Thoracic aorta (tissue), 2 donors: ENCODE measurements at places on chromosomes 11 and 22.

DNA sequence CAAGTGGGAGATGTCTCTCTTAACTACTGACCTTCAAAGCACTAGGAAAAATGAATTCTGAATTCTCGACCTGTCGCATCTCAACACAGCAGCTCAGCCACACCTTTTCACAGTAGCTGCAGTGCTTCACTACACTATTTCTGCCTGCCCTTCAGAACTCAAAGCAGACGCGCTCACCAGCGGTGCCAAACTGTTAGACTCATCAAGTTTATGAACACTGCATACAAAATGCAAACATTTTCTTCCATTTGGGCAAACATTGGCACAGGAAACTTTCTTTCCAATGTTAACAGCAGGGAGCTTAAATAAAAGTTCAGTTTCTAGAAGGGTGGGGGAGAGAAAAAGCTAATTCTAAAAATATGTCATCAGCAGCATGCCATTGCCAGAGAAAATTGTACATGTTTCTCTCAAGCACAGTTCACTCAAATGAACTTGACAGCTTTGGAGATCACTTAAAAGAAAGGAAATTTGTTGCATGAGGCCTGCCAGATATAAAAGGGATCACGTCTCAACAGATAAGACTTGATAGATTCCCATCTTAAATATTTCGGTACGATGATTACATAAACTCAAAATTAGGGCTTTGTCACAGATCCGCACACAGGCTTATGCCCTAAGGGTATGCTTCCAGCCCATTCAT, 82.7 kb downstream of the CADM1 start:
- H3K4me1 ChIP-seq = no peaks in the 10 kb centered on the region
- no peak overlapping the region for H3K4me3 ChIP-seq
- H3K27ac ChIP-seq = no peak overlapping the region

DNA sequence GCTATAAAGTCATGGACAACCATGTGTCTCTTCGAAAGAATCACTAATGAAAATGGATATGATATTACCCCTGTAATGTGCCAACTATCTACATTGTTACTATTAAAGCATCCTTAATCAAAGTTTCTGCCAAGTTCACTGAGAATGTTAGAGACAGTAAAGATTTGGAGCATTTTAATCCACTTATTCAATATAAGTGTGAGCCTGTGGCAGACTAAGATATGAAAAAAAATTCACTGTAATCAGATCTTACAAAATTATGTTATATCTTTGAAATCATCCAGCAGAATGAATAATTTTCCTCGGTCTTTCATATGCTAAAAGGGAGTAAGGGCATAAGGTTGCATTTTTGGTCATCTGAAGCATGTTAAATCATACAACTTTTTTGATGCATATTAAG, 49.9 kb downstream of the MAML2 start:
- peaks cover 31% of the 10 kb centered on the region for H3K4me1 ChIP-seq
- peak overlapping the region; percentile 45 for H3K4me3 ChIP-seq
- no peaks in the 10 kb centered on the region for H3K27me3 ChIP-seq

- no peaks in the 10 kb centered on the region for H3K27me3 ChIP-seq
- H3K4me3 ChIP-seq = no peak overlapping the region
- no peaks in the 10 kb centered on the region for H3K36me3 ChIP-seq
- H3K27ac ChIP-seq = no peak overlapping the region
- H3K4me1 ChIP-seq = no peaks in the 10 kb centered on the region
Observed at GRCh38 chr11:100356035-100356434, 331.1 kb upstream of the ARHGAP42 start.

- no peak overlapping the region for H3K27ac ChIP-seq
- peaks cover 22% of the 10 kb centered on the region for H3K4me1 ChIP-seq
- no peak for DNase-seq
Observed at GRCh38 chr11:111633756-111634362, 31.6 kb downstream of the SIK2 start.

DNA sequence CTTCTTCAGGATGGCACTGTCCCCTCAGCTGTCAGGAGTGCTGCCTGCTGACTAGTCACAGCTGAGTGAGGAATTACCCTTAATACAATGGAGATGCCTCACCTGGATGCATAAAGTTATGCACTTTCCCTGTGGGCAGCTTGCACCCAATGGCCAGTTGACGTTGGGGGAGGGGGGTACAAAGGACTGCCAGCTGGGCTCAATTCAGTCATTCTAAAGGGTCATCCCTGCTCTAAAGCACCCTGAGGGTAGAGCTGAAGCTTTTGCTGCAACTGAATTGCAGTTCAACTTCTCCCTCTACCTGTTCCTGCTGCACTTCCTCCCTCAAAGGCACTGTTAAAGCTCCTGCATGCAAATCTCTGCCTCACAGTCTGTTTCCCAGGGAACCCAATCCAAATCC, 147.8 kb upstream of the SESN3 start:
- no peaks in the 10 kb centered on the region for H3K27me3 ChIP-seq

- no peaks in the 10 kb centered on the region for H3K36me3 ChIP-seq
- no peaks in the 10 kb centered on the region for H3K4me1 ChIP-seq
- no peak for DNase-seq
- no peak overlapping the region for H3K27ac ChIP-seq
Observed at GRCh38 chr11:111379602-111380136, 594 bp upstream of the POU2AF1 start.
